DMS153 (cell line): ENCODE measurements at places on chromosomes 1 and 21.
A peak's percentile ranks its signal among the peaks of the same experiment; 100 is the strongest.

- DNase-seq = no peak
Observed at GRCh38 chr1:89350298-89350697, 13.6 kb upstream of the GBP6 start.

DNA sequence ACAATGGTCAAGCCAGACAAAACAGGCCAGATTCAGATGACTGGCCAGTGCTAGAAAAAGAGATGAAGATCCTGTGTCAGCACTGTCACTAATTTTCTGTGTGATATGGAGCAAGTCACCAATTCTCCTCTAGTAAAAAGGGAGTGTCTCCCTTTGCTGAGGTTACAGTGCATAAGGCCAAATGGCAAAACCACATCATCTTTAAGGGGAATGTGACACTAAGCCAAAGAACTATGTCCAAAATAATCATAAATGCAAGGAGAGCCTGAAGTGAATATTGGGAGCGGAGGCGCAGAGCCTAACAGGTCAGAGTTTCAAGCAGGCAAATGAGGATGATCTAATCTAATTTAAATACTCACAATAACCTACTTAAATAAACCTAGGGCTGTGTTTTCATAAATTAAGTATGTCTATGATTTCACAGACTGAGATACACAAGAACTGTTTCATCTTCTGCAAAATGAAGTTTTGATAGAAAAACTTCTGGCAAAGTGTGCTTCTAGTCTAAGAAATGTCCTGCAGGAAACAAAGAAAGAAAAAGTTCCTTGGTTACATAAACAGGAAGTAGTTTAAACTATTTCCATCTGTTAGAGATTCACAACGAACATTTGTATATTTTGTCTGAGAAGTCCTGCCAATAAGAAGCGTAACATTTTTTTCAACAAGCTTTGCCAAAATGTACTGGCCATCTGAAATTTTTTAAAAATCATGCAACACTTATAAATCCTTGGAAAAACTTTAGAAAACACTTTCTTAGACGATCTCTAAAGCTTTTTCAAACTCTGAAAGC is 290.2 kb downstream of the LRRC40 start:
- DNase-seq = no peak

- no peak for DNase-seq
Observed at GRCh38 chr1:161258439-161259344, at the start of gene PCP4L1. Gene PCP4L1 (plus strand): TSS chr1:161258745. CDS start chr1:161258975, 230 bp downstream.

DNA sequence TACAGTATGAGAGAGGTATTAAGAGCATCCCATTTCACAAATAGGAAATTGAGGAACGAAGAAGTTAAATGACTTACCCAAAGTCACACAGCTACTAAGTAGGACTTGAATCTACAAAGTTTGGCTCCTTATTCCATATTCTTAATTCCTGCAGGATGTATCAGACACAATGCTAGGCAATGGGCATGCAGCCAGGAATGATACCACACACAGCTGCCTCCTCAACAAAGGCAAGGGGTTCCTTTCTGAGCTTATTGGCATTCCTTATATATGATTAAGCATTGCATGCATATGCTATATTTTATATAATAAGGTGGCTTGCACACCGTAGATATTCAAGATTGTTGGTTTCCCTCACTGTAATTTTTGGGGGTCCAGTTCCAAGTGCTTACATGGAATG is 34.2 kb upstream of the JUN start:
- DNase-seq = no peak

DNA sequence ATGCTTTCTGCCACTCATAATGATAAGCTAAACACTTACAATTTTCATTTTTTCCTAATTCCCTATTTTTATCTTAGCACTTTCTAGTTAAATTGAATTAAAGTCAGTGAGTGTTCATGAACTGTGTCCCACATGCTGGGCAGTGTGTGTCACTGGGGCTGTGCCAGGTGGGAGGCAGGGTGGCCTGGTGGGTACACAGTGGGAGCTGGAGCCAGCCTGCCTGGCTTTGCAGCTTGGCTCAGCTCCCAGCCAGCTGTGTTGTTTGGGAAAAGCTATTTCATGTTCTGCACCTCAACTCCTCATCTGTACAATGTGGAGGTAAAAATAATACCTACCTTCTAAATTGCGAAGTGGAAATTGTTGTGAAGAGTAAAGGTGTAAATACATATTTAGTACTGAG is 238.4 kb downstream of the PLA2G4A start:
- DNase-seq = peak; percentile 41

DNA sequence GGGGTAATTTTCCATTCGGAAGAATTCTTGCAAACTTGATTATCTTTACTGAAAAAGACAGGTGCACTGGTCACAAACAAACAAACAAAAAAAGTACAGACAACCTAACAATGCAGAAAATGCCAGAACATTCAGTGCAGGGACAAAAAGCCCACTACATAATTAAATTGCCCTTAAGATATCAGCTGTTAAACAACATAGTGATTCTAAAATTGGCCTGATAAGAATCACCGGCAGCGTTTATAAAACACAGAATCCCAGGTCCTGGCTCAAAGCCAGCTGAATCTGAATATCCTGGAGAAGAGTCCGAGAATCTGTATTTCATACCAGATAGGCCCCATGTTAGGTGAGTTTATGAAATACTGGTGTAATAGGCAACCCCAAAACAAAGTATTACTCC is 6.1 kb downstream of the PLPP3 start:
- no peak for DNase-seq

- DNase-seq = no peak
Observed at GRCh38 chr1:21801100-21801499, 11.0 kb upstream of the LDLRAD2 start.

DNA sequence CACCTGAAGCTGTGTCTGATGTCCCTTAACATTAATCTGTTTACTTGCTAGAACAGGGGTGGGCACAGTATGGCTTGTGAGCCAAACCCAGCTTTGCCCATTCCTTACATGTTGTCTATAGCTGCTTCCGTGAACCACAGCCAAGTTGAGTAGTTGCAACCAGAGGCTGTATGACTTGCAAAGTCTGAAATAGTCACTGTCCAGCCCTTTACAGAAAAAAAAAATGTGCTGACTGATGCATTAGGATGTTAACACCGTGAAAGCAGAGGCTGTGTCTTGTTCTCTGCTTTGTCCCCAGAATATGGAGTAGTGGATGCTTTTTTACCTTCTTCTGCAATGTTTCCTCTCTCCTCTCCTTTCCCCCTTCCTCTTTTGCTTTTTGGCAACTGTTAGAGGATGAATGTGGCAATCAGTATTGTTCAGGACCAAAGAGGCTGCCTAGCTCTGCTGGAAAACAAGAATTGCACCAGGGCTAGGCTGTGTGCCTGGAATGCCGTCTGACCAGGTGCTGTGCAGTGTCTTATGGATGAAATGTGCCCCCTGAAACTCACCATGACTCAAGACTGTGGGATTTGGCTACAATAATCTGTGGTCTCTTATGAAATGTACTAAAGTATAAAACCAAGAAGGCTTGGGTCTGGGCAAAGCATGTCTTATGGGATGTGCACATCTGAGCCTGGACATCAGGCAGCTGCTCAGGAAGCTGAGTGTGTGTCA is 79.6 kb upstream of the GCLM start:
- DNase-seq = no peak

DNA sequence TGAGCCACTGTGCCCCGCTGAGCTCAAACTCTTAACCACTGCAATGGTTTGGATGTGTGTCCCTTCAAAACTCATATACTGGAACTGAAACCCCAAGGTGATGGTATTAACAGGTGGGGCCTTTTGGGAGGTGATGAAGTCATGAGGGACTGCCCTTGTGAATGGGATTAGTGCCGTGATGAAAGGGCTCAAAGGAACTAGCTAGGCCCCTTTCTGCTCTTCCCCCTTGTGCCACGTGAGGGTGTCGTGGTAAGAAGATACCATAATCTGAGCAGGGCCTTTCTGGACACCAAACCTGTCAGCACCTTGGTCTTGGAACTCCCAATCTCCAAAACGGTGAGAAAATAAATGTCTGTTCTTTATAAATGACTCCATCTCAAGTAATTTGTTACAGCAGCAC is 45.5 kb upstream of the SPOCD1 start:
- no peak for DNase-seq
